Stimulated activated CD4-positive, alpha-beta T cell treated with anti-CD3 and anti-CD28 coated beads, Interleukin-4, amount 100 ng/mL, for 48 hours (primary cell): ENCODE measurements at places on chromosomes 5 and 9.

DNA sequence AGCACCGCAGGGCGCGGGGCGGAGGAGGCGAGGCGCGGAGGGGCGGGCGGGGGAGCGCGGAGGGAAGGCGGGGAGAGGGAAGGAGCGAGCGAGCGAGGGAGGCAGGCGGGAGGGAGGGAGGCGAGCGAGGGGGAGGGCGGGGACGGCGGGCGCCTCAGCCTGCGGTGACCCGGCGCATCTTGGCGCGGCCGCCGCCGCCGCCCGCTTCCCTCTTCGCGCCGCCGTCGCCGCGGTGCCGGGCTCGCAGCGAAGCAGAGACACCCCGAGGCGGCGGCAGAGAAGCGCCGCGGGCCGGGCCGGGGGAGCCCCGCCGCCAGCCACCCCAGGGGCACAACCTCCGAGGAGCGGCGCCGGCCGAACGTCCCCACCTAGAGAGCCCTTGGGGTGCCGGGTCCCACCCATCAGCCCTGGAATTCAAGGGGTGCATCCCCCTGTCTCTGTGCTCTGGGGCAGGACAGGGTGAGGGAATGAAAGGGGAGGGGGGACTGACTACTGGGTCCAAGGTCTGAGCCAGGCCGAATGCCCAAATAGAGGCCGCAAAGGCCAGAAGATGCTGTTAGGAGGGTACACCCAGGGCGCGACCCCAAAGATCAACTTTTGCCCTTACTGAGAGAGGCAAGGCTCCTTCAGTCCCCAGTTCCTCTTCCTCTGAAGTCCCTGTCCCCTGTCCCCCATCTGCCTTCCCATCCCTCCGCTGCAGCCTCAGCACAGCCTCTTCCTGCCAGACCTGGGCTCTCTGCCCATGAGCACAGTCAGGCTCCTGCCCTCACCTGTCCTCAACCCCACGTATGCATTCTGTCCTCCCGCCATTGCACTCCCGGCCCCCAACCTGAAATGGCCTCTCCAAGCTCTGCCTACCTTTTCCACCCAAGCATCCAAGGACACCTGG, at the start of gene ADAMTS2:
ADAMTS2 (minus strand) TSS at position 29 of the 889 bp plus-strand sequence. CDS start 133 bp downstream, outside the sequence.
- DNase-seq = no peak

GRCh38 chr9:133581513-133582343, 27.5 kb downstream of the FAM163B start:
- DNase-seq = no peak

- no peak for DNase-seq
Measured at GRCh38 chr5:126023994-126024441, 399.2 kb upstream of the GRAMD2B start.

DNA sequence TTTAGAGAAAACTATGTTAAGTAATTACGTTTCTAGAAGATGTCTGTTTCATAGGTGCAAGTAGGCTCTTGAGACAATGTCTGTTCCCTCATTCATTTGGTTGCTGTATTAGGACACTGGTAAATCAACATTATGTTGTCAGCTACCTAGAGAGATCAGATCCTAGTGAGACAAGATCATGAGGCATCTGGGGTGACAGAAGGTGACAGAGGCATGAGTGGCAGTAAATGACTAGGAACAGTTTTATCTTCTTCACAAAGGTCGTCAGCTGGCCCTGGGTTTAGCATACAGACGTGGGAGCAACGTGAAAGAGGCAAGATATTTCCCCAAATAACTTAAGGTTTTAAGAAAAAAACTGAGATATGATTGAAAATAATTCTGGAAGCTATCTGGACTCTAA, 1926.3 kb upstream of the WWC1 start:
- DNase-seq = no peak

- no peak for DNase-seq
Measured at GRCh38 chr9:127949827-127950512, 12.3 kb upstream of the DPM2 start.

DNA sequence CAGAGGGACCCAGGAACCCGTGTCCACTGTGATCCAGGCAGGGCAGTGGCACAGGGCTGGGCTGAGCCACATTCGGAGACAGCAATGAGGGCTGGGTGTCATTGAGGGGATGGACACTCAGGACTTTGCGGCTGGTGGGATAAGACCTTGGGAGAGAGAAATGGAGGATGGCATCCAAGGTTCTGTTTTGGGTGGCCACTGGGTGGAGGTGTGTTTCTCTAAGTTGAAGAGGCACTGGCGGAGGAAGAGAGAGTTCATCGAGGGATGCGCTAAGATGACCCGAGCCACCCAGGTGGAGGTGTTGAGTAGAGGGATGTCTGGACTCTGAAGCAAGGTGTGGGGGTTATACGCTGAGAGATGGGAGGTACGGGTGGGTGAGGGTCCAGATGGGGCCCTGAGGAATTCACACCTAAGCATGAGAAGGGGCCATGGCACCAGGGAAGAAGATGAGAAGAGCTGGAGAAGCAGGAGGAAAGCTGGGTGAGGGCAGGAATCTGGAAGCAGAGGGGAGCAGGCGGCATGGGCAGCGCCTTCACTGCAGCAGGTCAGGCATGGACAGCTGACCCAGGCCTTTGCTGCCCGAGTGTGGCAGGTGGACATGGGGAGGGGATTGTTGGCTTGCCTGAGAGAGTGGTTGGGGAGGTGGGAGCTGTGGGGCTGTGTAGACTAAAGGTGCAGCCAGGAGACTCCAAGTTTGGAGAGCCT, 2.5 kb upstream of the SLC25A48 start:
- DNase-seq = no peak

DNA sequence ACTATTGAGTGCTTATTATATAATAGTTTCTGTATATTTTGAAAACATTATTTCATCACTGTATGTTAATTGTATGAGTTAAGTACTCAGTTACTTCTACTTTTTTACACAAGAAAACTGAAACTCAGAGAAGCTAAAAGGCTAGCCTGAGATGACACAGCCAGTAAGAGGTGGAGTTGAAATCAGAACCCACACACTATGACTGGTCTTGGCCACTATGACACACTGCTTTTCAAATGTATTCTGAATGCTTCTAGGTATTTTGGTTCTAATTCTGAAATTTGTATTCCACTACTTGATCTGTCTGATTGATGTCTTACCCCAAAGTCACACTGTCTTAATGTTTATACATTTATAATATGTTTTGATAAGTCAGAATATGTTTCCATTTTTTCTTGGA, 181.8 kb downstream of the ZDHHC21 start:
- DNase-seq = peak; percentile 1

DNA sequence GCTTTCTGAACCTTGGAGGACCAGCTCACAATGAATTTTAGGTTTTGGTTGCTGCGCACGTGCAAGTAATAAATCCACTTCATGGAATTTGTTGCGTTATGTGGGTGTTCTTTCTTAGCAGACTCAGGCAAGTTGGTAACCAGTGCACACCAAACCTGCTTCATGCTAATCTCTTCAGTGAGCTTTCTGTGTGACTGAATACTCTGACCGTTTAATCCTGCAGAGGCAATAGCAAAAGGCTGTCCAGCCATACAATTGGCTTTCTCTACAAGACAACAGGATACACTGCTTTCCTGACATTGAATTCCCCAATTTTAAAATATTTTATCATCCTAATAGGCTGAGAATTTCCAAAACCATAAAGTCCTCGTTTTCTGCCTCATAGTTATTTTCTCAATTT, 10.3 kb downstream of the UGT3A2 start:
- no peak for DNase-seq

DNA sequence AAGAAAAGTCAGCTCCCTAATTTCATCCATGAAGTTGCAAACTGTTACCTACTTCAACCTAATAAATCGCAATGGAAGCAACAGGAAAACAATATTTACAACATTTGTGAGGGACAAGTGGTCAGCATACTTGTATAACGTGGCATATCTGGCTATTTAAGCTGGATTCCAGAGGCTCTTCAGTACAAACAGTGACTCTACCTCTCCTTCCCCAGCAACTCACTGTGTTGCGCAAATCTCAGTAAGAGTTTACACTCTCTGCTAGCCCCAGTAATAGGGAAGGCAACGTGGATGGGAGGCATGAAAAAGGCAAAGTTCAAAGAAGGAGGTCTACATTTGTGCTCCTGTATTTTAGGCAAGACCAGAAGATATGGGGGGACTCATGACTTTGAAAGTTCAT, 18.9 kb upstream of the SEMA5A start:
- no peak for DNase-seq

- no peak for DNase-seq
Measured at GRCh38 chr5:181133610-181134231, 2.8 kb upstream of the OR2V1 start.

GRCh38 chr9:109907810-109908458, 127.9 kb downstream of the PALM2AKAP2 start:
- no peak for DNase-seq

GRCh38 chr5:133469252-133469651, 143.1 kb downstream of the FSTL4 start:
- DNase-seq = no peak

GRCh38 chr5:66813306-66813705, 217.1 kb downstream of the MAST4 start:
- no peak for DNase-seq

DNA sequence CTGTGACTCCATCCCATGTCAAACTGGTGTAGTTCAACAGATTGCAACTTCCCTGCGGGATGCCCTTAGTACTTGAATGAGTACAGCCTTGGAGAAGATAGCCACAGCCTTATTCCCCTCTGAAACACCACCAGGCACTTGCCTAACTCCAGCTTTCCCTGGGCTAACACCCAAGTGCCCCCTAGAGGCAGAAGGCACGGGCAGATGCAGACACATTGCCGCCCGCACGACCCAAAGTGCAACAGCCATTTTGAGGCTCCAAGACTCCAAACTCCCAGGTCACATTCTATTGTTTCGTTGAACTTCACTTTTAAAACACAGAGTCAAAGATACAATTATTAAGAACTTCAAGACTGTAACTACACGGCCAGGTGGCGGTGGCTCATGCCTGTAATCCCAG, 163.6 kb upstream of the CDH6 start:
- no peak for DNase-seq

GRCh38 chr5:131984956-131985665, 26.3 kb downstream of the ACSL6 start:
- DNase-seq = no peak

DNA sequence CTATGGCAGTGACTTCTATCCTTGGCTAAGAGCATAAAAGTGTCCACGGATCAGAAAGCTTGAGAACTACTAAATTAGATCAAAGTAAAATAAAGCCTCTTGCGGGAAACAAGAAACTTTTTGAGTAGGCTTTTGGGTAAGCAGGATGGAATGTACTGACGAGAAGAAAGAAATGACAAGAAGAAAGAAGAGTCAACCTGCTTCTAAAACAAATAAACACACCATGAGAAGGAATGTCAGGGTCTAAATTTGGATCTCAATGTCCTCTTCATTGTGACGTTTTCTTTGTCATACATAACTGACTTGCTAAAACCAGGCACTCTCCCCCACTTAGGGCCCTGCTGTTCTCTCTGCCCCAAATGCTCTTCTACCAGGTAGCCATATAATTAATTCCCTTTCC, 290.1 kb upstream of the PTGER4 start:
- no peak for DNase-seq

DNA sequence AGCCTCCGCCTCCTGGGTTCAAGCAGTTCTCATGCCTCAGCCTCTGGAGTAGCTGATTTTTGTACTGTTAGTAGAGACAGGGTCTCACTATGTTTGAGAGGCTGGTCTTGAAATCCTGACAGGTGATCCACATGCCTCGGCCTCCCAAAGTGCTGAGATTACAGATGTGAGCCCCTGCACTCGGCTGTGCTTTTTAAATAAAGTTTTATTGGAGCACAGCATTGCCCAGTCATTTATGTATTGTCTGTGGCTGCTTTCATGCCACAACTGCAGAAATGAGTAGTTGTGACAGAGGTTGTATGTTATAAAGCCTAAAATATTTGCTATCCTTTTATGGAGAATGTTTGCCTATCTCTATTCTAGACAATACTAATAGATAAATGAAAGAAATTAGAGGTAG, 169.2 kb downstream of the AOPEP start:
- DNase-seq = no peak

DNA sequence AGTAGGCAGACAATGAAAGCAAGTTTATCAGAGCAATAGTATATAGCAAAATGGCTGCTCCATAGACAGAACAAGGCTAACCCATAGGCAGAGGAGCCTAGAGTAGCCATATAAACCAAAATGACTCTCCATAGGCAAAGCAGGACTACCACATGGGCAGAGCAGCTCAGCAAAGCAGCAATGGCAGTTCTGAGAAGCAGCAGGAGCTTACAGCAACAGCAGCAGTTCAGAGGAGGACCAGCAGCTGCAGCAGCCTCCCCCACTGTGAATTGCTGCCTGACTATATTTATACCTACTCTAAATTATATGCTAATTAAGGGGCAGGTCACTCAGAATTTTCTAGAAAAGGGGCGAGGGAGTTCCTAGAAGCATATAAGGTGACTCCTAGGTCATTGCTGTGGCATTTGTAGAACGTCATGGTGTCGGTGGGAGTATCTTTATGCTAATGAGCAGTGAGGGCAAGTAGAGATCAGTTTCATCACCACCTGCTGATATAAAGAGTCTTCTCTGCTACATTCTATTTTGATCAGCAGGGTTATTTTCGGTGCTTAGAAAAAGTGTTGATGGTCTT, 1115.5 kb downstream of the DTWD2 start:
- no peak for DNase-seq

DNA sequence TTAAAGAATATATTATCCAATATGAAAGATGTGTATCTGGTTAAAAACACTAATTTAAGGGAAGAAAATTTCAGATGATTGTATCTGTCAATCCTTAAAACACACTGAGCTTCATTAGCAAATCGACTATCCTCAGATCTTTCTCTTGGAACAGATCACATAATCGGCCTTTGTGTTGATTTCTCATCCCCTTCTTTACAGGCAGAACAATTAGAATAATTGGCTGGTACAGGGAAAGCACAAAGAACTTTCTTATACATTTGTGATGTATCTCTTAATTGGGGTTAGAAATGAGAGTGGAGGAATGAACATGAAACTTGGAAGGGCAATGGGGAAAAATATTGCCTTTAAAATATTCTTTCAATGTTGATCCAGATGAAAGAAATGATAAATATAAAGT, 662.1 kb downstream of the TLE4 start:
- no peak for DNase-seq
